HEK293T (cell line): ENCODE measurements at places on chromosomes 5 and 9.

DNA sequence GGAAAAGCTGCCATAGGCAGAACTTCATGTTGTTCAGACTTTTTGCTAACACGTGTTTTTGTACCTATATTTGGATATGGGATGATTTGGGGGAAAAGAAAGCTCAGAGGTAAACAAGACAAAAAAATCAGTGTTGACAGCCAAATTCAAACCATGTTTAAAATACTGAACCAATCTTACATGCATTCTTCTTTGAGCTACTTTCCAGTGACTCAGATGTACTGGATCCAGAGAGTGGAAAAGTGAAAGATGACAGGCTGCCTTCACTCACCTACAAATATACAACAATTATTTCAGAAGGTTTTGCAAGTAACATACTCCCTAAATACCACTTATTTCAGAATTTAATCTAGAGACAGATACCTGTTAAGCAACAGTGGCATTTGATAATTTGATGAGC lies 165.7 kb downstream of the MPDZ start:
- no peak for DNase-seq

- DNase-seq = no peak
Observed at GRCh38 chr5:152462021-152462721, 57.1 kb upstream of the NMUR2 start.

- DNase-seq = no peak
Observed at GRCh38 chr5:56346741-56347535, 113.8 kb upstream of the ANKRD55 start.

DNA sequence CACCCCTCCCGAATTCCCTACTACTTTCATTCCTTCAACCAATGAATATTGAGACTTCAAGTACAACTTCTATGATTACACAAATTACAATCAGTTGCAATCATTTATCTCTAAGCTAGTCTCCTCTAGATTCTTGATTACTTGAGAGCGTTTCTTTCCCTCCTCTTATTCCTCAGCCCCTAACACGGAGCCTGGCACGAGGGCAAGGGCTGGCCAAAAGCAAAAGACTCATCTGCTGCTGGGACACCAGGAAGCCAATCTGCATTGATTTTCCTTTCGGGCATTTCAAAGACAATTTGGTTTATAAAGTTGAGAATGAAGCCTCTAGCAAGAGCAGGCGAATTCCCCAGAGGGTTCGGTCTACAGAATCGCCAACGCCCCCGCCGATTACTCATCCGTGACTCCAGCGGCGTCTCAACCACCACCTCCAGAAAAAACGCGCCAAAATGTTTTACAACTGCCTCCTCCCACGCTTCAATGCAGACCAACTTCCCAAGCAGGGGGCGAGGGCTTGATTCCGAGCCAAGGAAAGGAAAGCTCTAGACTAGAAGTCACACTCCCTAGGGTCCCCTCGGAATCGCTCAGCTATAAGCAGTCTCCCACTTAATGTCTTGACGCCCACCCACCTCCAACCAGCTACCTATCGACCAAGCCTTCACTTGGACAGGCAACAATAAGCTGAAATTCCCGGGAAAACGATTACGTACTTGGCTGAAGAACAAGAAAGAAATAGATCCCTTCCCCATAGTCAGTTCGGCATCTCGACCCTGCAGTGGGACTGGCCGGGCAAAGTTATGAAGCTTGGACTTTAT lies 1.5 kb downstream of the PCSK1 start:
- no peak for DNase-seq

- no peak for DNase-seq
Observed at GRCh38 chr5:125181159-125181558, 434.7 kb upstream of the ZNF608 start.

DNA sequence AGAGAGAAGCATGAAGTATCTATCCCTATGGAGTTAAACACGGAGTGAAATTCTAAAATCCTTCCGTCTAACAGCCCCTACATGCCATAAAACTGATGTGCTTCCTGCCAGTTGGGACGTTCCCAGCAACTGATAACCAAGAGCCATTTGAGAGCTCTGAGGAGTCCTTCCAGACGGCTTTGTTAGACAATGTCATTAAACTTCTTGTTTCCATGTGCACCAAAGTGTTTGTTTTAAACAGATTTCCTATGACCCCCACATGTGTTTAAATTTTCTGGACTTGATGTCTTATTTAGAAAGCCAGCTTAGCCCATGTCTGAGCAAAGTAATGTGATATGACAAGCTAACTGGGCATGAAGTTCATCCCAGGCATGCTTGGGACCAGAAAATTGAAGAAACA lies 57.2 kb upstream of the LPAR1 start:
- no peak for DNase-seq

- DNase-seq = peak; percentile 86
Observed at GRCh38 chr5:69492391-69492922, at the start of gene OCLN. OCLN (plus strand) TSS chr5:69492790; CDS start chr5:69504245, 11,455 bp downstream.

- DNase-seq = no peak
Observed at GRCh38 chr5:60802226-60802625, 41.8 kb downstream of the ELOVL7 start.

GRCh38 chr9:134679616-134680392 lies 38.2 kb downstream of the COL5A1 start:
- no peak for DNase-seq

DNA sequence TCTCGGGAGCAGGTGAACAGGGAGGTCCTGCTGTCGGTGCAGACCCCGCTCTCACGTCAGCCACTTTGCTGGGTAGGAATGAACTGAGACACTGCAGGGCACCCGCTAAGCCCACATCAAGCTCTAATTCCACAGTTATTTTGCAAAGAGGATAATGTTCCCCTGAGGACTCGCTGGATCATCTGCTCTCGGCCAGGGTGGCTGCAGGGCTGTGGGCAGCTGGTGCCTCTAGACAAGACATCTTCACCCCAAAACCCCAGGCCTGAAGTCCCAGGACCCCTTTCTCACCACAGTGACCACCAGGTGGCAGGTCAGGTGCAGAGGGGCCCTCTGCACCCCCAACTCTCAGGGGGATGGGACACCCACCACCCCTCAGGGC lies 135.1 kb upstream of the PPP1R26 start:
- DNase-seq = no peak

DNA sequence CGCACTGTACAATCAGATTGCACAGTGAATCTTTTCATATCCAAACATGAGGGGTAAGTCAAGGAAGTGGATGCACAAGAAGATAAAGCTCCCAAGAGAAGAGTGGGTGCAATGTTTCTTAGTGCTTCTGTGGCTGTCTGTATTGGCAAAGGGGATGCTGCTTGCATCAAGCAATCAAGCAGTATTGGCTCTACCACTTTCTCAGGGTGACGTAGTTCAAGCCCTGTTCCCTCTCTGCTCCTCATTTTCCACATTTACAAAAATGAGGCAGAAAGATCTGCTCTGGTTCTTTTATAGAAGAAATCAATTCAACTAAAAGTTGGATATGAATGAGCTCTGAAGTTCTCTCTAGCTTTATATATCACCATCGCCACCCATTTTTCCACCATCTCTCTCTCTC lies 2.3 kb downstream of the TNFSF8 start:
- DNase-seq = no peak

DNA sequence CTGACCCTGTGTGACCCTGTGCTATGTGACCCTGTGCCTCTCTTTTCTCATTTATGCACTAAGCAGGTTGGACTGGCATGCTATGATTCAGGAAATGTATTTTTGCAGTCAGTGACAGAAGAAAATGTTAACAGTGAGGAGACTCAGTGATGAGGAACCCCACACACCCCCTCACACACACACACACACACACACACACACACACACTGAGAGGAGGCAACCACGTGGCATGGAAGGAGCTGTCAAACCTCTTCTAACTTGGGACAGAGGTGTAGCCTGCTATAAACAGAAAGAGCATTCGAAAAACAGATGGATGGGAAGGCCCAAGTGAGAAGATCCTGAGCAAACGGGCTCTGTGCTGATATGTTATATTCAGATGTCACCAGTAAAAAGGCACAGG lies 57.9 kb upstream of the GRIA1 start:
- no peak for DNase-seq

- no peak for DNase-seq
Observed at GRCh38 chr9:35842020-35842745, 13.2 kb downstream of the TMEM8B start.

- no peak for DNase-seq
Observed at GRCh38 chr9:128161215-128161902, 1.3 kb downstream of the BBLN start.

DNA sequence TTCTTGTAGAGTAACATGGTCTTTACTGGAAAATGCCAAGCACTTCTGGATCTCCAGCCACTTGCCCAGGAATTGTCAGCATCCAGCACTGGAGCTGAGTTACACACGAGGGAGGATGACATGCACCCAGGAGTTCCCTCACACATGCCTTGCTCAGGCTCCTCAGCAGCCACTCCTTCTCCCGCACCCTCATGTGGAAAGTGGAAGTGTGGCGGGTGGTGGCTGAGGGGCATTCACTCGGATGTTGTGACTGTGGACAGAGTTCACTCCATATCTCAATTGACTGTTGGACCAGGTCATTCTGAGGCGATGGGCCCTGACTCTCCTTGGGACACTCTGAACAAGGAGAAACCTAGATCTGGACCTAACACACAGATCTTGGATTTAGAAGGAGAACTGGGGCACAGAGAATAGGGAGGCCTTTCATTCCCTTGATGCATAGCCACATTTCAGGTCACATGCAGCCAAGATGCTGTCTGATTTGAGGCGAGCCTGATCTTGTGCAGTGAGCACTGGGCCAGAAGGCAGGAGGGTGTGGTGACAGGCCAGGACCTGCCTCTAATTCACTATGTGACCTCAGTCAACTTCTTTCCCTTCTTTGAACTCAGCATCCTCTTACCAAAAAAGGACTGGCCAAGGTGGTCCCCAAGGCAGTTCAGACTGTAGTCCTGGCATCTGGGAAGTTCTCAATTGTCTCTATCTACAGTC lies 62.1 kb downstream of the CYSTM1 start:
- no peak for DNase-seq

GRCh38 chr5:17232405-17232804 lies 15.0 kb downstream of the BASP1 start:
- no peak for DNase-seq

DNA sequence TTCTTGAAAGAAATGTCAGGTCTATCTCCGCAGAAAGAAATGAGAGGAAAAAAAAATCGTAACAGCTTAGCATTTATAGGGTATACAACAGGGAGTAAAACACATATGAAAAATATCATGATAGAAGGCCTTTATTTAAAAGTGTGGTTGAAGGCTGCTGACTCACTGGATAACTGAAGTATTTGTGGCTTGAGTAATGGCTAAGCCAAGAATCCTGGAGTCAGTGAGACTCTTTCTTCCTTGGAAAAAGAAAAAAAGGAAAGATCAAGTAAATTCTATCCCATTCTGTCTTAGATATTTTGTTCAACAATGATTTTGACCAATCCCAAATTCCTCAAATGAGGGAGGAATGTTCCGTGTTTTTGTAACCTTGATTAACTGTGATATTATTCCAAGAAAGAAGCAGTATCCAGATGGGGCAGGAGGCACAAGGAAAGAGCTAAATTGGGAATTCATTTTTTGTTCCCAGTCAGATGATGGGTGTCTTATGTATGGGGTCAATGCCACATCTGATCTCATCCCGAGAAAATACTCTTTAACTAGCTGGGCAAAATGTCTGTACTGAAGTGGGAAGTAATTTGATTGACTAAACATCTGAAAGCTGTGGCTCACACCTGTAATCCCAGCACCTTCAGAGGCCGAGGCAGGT lies 64.3 kb upstream of the MYO10 start:
- no peak for DNase-seq

GRCh38 chr9:1117439-1117838 lies 67.3 kb downstream of the DMRT2 start:
- DNase-seq = no peak

- no peak for DNase-seq
Observed at GRCh38 chr5:78178356-78178755, 116.1 kb downstream of the AP3B1 start.

DNA sequence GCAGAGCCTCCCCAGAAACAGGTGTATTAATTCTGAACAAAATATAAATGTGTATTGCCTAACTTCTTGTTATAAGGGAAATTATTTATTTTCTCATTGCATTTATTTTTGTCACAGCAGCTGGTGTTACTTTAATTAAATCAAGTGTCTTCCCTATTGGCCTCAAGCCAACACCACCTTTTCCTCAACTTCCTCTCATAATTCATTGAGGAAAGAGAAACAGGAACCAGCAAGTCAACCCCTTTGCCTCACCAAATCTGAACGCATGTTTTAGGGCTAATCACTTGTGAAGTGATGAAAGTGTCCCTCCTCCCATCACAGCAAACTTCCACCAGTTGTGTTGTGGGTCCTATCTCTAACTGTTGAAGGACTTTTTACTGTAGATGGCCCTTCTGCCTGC lies 73.1 kb downstream of the DIRAS2 start:
- no peak for DNase-seq

DNA sequence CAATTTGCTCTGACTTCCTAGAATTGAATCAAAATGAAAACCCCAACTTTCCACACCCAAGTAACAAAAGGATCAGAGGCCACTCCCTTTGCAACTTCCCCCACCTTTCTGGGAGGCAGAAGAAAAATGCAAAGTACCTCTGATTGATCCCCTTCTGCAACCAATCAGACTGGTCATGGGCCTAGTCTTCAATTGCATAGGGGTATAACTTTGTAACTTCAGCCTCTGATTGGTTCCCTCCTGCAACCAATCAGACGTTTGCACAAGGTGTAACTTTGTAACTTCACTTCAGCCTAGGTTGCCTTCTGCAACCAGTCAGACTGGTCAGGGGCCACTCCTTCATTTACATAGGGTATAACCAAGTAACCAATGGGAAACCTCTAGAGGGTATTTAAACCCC lies 38.3 kb upstream of the CNOT6 start:
- no peak for DNase-seq

- DNase-seq = no peak
Observed at GRCh38 chr9:70995511-70995910, 125.9 kb downstream of the TRPM3 start.

GRCh38 chr5:62475072-62475471 lies 62.5 kb downstream of the IPO11 start:
- DNase-seq = no peak

- DNase-seq = no peak
Observed at GRCh38 chr5:150341989-150342388, 15.5 kb upstream of the TCOF1 start.

GRCh38 chr5:179765400-179765799 lies 28.4 kb upstream of the LTC4S start:
- no peak for DNase-seq

DNA sequence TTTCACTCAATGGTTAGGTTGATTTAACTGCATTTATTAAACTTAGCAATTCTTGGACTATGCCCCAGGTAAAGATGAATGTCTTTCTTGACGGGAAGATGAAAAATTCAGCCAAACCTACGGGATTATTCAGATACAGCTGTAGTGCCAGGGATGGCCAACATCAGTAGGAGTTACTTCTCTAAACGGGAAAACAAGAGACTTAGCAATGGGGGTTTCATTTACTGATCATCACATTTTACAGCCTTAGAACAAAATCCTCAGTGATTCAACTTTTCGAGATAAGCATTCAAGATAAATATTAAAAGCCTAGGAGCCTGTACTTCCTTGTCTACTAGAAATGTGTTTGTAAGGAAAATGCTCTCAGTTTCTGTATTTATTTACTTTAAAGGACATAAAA lies 46.1 kb downstream of the S1PR3 start:
- DNase-seq = no peak

DNA sequence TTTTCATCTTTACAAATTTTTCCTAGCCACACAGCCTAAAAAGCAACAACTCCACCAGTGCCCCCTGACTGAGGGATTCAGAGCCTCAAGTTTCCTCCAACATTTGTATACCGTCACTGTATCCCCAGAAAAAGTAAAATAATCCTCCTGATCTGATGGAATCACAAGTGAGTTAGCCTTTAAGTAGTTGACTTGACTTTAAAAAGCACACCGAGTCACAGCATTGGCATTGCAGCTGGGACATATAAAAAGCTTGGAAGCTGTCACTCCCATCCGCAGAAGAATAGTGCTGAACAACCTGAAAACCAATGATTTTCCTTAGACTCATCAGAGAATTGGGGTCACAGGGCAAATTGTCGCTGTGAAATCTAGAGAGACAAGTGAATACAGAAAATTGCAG lies 41.6 kb upstream of the FBN2 start:
- DNase-seq = no peak
